ENCODE measurements at places on chromosomes 7 and 10.

DNA sequence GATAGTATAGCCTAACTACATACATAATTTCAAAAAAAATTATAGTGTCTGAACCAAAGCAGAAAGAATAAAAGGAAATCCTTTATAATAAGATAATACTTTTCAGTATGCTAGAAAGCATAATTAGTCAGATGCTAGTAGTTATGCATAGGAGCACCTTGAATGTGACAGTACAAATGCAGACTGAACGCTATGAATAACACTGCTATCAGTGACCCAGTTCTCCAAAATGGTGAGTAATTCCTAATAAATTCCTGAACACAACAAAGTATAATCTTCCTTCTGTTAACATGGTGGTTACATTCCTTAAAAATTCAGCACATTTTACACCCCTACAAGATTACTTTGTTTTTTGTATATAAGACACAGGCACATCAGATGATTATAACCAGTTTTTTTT is 1.2 kb upstream of the CHPF2 start:
- DNase-seq, result no peak

DNA sequence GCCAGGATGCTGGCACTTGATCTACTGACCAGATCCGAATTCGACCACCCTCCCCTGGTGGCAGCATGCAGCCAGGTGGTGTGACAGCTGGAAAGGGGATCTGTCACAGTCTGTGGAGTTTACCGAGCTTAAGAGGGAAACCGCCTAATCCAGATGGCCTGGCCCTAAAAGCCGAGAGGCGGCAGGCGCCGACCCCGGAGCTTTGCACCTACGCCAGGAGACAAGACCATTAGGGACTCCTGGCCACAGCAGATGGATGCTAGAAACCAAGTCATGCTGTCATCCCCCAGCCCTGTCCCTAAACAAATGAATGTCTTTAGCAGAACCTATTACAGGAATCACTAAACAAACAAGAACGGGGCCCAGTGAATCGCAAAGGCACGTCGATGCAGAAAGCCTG is 27.7 kb downstream of the RCC1L start:
- DNase-seq, result no peak

DNA sequence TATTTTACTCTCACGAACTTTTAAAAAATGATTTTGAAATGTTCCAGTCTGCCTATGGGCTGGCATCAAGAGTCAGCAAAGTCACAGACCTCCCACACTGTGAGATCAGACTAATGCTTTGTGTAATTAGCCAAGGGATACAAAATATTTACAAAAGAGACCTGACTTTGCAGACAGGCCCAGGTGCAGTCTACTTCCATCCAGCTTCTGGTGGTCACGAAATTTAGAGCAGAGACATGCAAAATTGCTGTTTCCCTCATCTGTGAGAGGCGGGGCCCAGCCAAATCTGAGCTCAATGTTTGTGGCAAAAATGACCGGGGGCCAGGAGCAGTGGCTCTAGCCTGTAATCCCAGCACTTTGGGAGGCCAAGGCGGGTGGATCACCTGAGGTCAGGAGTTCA is 82.5 kb upstream of the PITRM1 start:
- no peak for DNase-seq

DNA sequence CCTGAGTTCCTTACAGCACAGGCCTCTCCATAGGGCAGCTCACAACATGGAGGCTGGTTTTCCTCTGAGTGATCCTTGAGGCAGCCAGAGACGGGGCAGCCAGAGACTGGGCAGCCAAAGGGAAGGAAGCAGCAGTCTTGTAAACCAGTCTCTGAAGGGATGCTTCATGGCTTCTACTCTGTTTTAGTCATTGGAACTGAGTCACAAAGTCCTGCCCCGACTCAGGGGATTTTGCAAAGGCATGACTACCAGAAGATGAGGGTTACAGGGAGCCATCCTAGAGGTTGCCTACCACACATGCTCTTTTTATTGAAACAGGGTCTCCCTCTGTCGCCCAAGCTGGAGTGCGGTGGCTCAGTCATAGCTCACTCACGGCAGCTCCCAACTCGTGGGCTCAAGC is 44.4 kb upstream of the COMMD3 start:
- DNase-seq, result no peak

- no peak for DNase-seq
These were observed 300.5 kb downstream of the KLF6 start for GRCh38 chr10:3484306-3485056.

DNA sequence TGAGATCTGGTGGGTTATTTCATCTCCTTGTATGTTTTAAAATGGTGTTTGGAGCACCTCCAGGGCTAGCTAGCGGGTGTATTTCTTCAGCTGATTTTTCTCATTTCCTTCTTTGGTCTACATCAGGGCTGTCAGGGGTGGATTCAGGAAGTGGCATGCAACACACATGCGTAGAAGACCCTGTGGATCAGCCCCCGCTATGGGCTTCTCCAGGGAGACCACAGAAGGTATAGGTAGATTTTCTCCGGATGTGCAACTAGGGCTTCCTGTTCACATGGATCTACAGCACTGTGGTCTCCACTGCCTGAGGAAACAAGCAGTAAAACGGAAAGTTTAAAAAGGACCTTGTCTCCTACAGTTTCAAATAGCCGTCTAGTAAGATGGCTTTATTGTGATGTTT is 10.4 kb downstream of the NUB1 start:
- DNase-seq, result no peak

- no peak for DNase-seq
These were observed 33.6 kb downstream of the NKX6-2 start for GRCh38 chr10:132752378-132752777.

DNA sequence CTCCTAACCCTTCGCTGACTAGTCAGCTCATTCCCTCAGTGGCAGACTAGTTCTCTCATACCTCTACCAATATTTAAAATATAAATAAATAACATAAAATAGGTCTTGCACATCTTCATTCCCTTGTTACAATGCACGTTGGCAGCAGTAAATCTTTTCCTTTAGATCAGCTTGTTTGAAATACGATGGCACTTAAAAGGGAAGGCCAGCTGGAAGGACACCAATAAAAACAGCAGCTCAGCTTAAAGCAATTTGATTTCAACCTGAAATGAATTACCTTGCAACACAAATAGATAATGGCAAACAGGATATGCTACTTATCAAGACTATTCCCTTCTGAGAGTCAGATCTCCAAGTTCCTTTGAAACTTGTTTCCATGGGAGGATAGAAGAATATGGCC is 321.8 kb downstream of the GFRA1 start:
- DNase-seq, result no peak

DNA sequence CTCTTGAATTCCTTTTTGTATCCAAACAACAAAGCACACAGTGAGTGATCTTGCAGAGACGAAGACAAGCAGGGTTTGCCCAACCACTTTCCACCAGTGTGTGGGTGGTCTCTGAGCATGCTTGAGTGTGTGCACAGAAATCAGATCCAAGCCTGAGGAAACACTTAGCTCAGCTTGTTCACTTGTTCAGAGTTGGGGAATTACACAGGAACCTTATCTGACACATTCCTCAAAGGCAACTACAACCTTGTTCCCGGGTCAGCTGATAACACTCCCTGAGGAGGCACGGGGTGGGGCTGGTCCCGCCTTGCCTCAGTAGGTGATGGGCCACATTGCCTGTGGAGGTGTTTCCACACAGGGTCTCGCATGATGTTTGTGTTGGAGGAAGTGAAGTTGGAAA is 216.9 kb downstream of the DYNC1I1 start:
- no peak for DNase-seq

GRCh38 chr10:7572391-7572790 is 94.4 kb downstream of the ITIH5 start:
- no peak for DNase-seq

- DNase-seq, result no peak
These were observed 399.8 kb downstream of the HTR7 start for GRCh38 chr10:90458054-90458453.

DNA sequence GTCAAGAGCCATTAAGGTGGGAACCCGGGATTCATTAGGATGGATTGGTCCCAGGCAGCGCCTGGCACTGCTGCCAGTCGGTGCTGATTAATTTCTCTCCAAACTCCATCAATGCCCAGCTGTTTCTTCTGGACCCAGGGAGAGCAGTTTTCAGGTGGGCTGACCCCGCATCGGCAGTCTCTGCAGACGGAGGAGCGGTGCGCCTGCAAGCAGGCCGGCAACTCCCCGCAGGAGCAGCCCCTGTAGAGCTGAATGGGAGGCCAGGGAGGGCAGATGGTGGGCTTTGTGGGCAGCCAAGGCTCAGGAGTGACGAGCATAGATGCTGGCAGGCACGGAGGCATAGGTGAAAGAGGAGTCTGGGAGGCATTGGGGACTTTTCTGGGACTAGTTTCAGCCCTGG is 56.5 kb downstream of the CDH23 start:
- no peak for DNase-seq

- DNase-seq, result no peak
These were observed 103.4 kb upstream of the DLX6 start for GRCh38 chr7:96901822-96902445.

GRCh38 chr7:88522771-88523293 is 216.1 kb upstream of the STEAP4 start:
- DNase-seq, result no peak

GRCh38 chr10:78579995-78580394 is 488.8 kb upstream of the ZMIZ1 start:
- DNase-seq, result no peak

DNA sequence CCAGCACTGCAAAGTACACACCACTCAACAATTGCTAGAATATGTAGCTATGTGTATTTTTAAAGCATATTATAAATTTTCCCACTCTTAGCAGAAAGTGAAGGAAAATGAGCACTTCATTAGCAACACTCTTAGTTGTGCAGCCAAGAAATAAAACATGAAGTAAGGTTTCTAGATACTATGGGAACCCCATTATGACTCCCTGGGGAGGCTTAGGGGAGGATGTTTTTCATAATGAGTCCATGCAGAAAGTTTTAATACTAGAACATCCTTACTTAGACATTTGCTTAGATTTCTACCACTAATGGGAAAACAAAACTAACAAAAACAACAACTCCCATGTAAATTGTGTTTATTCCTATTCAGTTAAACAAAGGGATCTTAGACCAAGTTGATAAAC is 148.4 kb upstream of the HDAC9 start:
- DNase-seq, result no peak

DNA sequence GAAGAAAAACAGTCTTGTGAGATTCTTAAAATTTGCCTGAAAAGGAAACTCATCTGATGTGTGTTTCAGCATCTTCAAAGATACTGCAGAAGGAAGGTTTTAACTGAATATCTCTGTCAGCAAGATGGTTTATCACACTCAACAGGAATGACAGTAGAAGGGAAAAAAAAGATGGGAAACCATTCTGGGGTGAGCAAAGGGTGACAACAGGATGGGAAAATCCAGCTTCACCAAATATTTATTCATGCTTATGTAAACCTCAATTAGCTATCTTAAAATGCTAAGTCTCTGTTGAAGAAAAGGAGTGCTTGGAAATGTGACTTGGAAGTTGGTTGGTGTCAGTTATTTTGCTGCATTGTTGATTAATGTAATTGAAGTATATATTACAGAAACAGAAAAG is 82.2 kb downstream of the FZD1 start:
- DNase-seq, result no peak

DNA sequence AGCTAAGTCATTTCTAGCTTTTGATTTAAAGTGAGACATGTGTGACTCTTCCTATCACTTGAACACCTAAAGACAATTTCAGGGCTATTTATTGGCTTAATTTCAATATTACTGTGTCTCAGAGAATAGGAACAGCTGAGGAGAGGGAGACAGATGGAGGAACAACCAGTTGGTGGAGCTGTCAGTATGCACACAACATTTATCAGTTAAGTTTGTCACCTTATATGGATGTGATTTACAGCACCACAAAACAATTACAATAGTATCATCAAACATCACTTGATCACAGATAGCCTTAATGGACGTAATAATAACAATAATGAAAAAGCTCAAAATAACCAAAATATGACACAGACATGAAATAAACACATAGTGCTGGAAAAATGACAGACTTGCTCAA is 129.6 kb downstream of the NPSR1 start:
- DNase-seq, result no peak

DNA sequence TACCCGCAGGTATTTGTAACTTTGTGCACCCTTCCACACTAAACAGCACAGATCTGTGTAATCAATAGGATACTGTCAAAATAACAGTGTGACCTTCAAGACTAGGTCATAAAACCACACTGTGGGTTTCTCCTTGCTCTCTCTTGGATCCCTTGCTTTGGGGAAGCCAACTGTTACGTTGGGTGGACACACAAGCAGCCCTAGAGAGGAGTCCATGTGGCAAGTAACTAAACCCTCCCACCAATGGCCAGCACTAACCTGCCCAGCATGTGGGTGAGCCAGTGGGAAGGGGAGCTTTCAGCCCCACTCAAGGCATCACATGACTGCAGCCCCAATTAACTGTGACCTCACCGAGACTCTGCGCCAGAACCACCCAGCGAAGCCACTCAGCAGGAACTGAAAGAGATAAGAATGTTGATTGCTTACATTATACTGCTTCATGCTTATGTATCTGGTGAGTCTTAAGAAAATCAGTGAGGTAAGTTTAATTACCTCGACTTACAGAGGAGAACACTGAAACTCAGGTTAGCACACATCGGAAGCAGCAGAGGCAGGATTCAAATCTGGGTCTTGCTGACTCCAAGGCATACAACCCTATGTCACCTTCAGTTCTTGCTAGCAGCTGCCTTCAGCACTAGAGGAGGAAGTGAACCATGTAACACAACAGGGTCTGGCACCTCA is 9.4 kb upstream of the ZC3HAV1 start:
- no peak for DNase-seq

- no peak for DNase-seq
These were observed 120.1 kb downstream of the NEURL1 start for GRCh38 chr10:103613616-103614015.

DNA sequence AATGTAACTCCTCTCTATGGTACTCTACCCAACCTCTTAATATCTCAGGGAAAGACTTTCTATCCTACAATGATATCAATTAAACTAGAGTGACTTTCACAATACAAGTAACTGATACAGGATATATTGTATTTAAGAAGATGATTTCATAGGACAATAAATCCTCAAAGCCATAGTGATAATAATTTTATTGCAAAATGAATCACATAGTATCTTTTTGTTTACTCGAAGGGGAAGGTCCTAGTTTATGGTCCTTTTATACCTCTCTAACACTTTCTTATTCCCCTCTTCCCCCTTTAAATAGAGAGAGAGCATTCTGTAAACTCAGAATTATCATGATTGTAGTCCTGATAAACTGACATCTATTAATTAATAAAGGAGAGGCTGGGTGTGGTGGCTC is 56.4 kb downstream of the TMEM106B start:
- no peak for DNase-seq

GRCh38 chr10:9302140-9302746 is 1247.8 kb downstream of the GATA3 start:
- no peak for DNase-seq

DNA sequence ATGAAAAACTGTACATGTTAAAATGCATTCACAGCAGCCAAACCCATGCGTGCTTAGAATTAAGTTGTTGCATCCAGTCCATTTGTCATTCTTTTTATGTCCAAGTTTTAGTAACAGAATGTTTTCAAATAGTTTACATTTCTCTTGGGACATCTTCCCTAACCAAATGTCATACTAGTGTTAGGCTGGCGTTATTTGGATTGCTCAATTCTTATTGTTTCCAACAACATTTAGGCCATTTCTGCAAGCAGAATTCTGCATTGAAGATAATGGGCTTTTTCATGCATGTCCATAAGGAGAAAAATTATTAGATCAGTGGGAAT is 203.0 kb downstream of the HIBADH start:
- DNase-seq, result no peak

All from activated naive CD4-positive, alpha-beta T cell (primary cell).